Omental fat pad (tissue), 4 donors: ENCODE measurements at places on chromosomes 4 and X.
A peak's percentile ranks its signal among the peaks of the same experiment; 100 is the strongest.

DNA sequence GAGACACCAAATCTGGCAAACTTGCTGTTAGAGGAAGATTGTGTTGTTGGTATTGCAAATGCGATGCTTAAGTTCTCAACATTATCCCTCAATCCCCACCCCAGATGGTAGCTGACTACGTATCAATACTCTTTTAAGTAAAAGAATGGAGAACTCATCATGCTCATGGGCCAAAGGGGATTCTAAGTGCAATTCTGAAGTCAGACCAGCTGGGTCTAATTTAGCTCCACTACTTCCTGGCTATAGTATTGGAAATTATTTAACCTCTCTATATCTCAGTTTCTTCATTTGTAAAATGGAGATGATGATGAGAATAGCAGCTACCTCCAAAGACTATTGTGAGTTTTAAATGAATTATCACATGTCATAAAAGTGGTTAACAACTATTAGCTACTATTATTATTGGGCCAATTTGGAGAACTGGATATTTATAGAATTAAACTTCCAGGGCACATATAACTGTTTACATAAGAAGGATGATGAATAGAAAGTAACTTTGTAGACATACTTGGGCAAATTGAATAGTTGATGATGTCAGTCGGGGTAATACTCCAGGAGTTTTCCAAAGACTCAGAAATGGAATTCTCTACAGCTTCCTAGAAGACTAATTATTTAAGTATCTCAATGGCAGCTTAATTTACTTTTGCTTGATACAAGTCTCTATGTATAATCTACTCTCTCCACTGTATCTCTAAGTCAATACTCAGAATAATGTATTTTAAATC is 5.0 kb upstream of the SLAIN2 start:
- DNase-seq: no peak

DNA sequence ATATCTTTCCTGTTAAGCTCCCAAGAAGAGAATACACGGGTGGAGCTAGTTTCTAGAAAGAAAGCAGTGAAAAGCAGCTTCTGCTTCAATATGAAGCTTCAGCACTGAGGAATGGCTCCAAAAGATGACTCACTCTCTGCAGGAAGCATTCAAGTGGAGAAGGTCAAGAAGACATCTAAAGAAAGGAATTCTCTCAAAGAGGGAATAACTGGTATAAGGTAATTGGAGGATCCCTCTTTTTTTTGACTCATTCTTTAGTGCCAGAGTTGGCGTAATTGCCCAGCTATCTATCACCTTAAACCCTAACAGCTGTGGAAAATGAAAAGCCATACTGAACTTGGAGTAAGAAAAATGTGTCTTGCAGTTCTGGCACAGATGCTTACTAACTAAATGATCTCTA is 3.5 kb downstream of the EDA2R start:
- DNase-seq: no peak

DNA sequence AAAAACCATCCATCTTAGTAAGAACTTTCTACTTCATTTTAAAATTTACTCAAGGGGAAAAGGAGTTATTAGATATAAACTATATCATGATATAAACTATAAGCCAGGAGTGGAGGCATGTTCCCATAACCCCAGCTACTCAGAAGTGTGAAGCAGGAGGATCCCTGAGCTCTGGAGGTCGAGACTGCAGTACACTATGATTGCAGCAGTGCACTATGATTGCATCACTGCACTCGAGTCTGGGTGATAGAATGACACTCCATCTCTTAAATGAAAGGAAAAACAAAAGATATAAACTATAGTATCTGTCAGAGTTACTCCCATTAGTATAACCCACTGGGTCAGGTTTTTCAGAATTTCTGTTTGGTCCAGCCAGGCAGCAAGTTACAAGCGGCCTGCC is 47.6 kb downstream of the RPS3A start:
- no peak for DNase-seq

GRCh38 chr4:187209921-187210613 is 486.4 kb upstream of the FAT1 start:
- DNase-seq: no peak

DNA sequence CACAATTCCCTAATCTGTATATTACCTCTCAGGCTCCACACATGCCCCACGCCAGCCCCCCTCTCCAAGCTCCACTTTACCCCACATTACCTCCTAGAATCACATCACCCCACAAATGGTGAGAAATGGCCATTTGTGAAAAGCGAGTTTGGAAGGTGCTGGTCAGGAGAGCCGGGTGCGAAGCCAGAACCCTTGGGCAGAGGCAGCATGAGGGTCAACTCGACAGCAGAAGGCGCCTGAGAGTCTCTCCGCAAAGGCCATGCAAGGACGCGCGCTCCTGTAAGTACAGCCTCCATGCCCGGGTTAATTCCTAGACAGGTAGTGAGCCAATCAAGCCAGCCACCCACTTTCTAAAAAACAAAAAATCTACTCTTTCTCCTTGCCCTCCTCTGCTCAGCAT is 42.4 kb downstream of the RHOXF2 start:
- DNase-seq: no peak

DNA sequence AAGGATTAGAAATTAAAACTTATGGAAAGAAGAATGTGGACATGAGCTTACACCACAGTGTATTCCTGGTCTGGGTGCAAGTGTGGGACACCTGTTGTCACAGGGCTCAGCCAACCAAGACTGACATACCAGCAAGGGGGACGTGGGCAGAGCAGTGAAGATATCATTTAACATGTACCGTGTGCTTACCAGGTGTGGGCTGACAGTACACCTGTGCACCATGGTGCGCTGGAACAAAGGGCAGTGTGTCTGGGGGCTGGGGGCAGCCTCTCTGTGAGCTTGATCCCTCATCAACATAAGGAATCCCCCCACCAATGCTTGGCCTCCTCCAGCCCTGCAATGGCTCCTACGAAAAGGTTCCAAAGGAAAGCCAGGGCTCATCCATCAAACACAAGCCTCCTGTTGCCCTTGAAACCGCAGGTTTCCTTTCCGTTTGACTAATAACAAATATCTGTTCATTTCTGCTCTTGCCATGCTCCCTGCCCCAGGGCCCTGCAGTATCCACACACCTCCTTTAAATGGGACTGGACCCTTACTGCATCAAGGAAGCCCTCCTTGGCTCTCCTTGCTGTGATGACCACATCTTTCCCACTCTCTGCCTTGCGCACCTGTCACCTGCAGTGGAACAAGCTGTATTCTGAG is 16.7 kb downstream of the EVC2 start:
- no peak for DNase-seq

DNA sequence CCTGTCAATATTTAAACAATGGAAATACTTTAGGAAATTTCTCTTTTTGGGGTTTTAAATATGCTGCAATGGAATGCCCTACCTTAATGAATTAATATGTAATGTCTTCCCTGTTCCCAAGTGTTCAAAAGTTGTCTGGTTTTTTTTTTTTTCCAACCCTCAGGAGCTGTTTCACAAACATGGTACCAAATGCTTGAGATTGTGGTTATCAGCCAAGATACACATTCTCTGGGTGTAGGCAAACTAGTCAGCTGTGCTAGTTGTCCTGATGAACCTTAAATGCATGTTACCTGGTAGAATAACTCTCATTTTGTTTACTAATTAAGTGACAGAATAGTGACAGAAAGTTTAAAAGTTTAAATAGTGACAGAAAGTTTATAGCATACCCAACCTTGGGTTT is 50.7 kb downstream of the FHL1 start:
- DNase-seq: no peak

GRCh38 chr4:61918987-61919386 is 718.9 kb downstream of the ADGRL3 start:
- DNase-seq: no peak

DNA sequence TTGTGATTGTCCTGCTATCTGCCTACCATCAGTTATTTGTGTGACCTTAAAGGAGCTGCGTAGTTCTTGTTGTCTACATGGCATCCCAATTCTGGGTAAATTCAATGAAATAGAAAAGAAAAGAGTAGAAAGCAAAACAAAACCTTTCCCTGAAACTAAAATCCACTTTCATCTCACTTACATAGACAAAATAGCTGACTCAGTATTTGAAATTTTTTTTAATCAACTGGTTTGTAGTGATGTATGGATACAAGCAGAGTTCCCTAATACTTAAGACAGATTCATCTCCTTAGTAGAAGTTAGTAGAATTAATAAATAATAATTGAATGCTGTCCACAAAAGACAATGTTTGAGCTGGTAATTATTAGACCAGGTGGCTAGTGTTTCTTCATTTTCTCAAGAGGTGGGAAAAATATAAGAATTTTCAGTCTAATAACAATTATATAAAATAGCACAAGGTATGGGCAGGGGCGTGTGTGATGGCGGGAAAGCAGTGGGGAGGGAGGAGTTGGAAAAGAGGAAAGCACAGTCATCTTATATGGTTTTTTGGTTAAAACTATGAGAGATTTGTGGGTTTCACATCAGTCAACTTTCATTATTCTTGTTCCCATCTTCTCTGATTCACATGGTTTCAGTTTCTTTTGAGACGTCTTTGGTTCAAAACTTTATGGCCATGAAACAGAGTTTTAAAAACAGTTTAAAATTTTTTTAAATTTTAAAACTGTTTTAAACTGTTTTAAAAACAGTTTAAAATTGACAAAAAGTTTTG is 275.2 kb downstream of the SPRY1 start:
- no peak for DNase-seq

- no peak for DNase-seq
Measured at GRCh38 chrX:16778993-16779392, 7.3 kb upstream of the TXLNG start.

DNA sequence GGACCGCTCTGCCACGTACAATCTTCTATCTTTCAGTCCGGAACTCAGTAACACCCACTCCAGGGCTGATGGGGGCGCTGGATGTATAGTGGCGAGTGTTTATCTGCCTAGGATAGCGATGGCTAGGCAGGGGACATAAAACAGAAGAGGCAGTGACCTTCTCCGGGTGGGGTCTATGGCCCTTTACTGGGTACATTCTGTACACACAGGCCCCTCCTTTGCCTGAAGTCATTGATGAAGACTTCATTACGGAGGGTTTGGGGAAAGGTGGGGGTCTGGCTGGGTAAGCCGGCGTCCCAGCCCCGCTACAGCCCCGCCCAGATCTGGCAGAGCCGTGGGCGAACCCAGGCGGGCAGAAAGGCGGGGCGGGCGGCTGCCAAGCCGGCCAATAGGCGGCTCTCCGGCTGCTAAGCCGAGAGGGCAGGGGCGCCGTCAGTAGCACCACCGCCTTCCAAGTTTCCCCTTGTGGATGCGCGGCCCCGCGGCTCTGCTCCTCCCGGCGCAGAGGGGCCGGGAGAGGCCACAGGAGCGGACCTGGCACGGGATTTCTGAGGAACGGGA is at the start of gene CHST7:
CHST7 (plus strand) TSS at position 435 of the 561 bp plus-strand sequence. CDS start 167 bp downstream, outside the sequence.
- DNase-seq: no peak

DNA sequence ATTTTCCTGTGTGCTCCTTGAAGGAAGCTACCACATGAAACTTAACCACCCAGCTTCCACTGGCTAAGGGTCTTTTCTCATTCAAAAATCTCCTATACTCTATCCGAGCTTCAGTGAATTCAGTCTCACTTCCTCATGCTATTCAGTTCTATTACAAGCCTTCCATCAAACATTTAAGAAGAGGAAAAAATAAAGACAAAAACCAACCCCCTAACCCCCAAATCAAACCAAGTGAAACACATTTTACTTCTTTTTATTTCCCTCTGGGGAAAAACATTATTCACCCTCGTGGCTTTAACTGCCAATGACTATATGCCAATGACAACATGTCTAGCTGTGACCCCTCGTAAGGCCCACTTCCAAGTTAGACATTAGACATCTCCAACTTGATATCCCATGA is 16.2 kb upstream of the WDR19 start:
- no peak for DNase-seq

- no peak for DNase-seq
Measured at GRCh38 chr4:153138736-153139135, 65.5 kb upstream of the TRIM2 start.

GRCh38 chrX:68894513-68895340 is 65.9 kb downstream of the EFNB1 start:
- DNase-seq: no peak

DNA sequence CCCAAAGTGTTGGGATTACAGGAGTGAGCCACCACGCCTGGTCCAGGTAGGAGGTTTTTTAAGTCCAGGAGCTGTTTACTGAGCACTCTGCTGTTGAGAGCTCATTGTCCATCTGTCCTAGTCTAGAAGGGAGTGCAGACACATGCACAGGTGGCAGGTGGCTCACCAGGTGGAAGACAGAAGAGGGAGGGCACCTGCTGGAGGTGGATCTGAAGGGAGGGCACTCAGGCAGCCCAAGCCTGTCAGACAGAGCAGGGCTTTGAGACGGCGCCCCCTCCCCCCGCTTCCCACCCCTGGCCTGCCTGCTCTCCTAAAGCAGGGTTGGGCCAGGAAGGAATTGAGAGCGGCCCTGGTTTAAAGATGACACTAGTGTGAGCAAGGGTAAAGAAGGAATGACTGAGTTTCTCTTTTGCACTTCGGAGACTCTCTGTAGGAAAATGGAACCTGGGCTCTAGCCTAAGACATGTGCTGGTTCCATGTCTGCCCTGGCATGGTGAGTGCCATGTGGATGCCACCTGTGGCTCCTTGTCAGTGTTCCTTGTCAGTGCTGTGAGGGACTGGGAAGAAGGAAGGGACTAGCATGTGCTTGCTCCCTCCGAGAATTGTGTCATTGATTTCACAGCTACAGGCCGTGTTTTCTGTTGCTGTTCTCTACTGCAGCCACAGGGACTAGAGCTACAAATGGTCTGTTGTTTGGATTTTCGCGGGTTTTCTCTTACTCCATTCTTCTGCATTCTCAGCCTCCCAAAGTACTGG is 108.6 kb downstream of the TNIP2 start:
- DNase-seq: peak; percentile 14

- no peak for DNase-seq
Measured at GRCh38 chrX:129736491-129736890, 2.3 kb upstream of the XPNPEP2 start.

- DNase-seq: peak; percentile 45
Measured at GRCh38 chr4:94455081-94455480, 3.3 kb downstream of the PDLIM5 start.

GRCh38 chrX:103405009-103405333 is 28.6 kb downstream of the BEX3 start:
- no peak for DNase-seq

DNA sequence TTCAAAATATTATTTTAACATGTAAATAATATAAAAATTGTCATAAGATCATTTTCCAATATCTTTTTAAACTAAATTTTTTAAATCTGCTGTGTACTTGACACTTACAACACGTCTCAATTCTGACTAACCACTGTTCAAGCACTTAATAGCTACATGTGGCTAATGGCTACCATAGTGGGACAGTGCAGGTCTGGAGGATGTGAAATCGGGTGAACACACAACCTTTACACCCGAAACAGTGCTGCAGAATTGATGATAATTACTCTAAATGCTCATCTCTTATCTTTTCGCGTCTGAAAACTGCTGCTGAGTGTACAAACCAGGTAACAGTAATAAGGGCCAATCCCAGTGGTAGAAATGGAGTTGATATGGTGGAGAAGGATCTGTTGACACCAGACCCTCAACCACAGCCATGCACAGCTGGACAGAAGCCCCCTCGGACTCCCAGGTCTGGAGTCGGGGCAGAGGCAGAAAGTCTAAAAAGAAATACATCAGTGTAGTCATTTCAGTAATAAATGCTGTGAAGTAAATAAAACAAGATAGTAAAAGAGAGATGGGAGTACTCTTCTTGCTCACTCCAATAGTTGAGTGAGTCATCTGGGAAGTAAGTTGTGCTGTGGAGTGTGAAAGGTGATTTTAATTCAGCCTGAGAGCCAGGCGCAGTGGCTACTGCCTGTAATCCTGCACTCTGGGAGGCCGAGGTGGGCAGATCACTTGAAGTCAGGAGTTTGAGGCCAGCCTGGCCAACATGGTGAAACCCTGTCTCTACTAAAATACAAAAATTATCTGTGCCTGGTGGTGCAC is 150.0 kb downstream of the CBR4 start:
- no peak for DNase-seq
